ENCODE measurements at places on chromosomes 4 and X. TPM values are rescaled to one million over a fixed set of nuclear protein-coding genes. Genes with fewer than 3 reads are reported as not detected.

GRCh38 chr4:176123710-176124407, 58.2 kb downstream of the WDR17 start:
- peaks cover 6% of the 10 kb centered on the region for H3K27me3 ChIP-seq
- H3K4me3 ChIP-seq = no peak overlapping the region
- H3K27ac ChIP-seq = no peak overlapping the region
- H3K36me3 ChIP-seq = no peaks in the 10 kb centered on the region
- peaks cover 7% of the 10 kb centered on the region for H3K4me1 ChIP-seq
- no peak for DNase-seq

- peaks cover 29% of the 10 kb centered on the region for H3K36me3 ChIP-seq
- no peaks in the 10 kb centered on the region for H3K27me3 ChIP-seq
- no peak overlapping the region for H3K27ac ChIP-seq
- no peak overlapping the region for H3K4me3 ChIP-seq
- H3K4me1 ChIP-seq = peaks cover 19% of the 10 kb centered on the region
Observed at GRCh38 chrX:48580662-48581061, 6.4 kb downstream of the RBM3 start.

DNA sequence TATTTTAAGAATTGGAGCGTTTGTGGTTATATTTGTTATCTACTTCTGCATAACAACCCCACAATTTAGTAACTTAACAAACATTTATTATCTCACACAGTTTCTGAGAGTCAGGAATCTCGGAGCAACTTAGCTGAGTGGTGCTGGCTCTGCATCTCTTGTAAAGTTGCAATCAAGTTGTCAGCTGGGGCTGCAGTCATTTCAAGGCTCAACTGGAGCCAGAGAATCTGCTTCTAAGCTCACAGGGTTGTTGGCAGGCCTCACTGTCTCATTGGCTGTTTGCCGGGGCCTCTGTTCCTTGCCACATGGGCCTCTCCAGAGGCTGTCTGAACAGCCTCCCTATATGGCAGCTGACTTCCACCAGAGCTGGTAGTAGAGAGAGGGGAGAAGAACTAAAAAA, 281.2 kb upstream of the GNPDA2 start:
- no peak overlapping the region for H3K4me3 ChIP-seq
- no peak for DNase-seq
- no peaks in the 10 kb centered on the region for H3K36me3 ChIP-seq

DNA sequence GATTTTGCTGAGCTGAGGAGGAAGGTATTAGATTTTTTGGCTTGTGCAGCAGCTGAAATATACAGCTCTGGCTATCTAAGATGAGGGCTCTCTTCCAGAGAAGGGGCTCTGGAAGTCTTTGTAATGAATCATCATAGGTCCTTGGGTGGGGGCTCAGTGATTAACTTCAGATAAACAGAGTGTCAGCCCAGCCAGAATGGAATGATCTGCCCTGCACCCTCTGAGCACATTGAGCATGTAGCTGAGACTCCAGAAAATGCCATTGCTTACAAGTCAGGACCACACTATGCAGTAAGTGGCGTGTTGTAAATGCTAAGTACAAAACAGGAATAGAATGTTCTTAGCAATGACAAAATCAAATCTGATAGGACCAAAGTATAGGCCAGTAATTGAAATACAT, 836.0 kb downstream of the PDHA2 start:
- no peaks in the 10 kb centered on the region for H3K4me1 ChIP-seq
- H3K36me3 ChIP-seq = no peaks in the 10 kb centered on the region
- DNase-seq = no peak
- no peak overlapping the region for H3K27ac ChIP-seq

DNA sequence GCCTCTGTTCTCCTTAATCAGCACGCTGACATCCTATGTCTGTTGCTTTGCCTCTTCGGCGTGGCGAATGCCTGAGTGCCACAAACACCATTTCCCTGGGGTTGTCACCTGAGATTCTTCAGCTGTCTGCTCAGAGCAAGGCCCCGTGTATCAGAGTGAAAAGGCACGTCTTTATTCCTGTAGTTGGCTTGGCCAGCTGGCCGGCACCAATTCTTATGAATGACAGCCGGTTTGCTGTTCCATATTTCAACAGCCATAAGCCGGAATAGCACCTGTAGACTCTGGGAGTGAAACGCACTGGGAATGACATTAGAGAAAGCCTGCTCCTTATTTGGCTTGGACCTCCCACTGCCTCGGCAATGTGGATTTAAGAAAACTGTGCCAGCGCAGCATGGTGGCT, 89.3 kb downstream of the MGST2 start:
- H3K36me3 ChIP-seq = no peaks in the 10 kb centered on the region
- no peak overlapping the region for H3K4me3 ChIP-seq
- peaks cover 6% of the 10 kb centered on the region for H3K4me1 ChIP-seq
- peaks cover 13% of the 10 kb centered on the region for H3K27me3 ChIP-seq
- no peak overlapping the region for H3K27ac ChIP-seq

GRCh38 chr4:82373486-82373815, 340 bp downstream of the HNRNPD start:
- peaks cover 70% of the 10 kb centered on the region for H3K36me3 ChIP-seq
- peaks cover 43% of the 10 kb centered on the region for H3K4me1 ChIP-seq
- H3K27ac ChIP-seq = peak overlapping the region; percentile 100
- H3K4me3 ChIP-seq = peak overlapping the region; percentile 94
- DNase-seq = no peak

- H3K4me3 ChIP-seq = no peak overlapping the region
- no peaks in the 10 kb centered on the region for H3K27me3 ChIP-seq
- no peak for DNase-seq
- no peaks in the 10 kb centered on the region for H3K36me3 ChIP-seq
- H3K4me1 ChIP-seq = no peaks in the 10 kb centered on the region
Observed at GRCh38 chr4:66330125-66330524, 659.8 kb upstream of the EPHA5 start.

DNA sequence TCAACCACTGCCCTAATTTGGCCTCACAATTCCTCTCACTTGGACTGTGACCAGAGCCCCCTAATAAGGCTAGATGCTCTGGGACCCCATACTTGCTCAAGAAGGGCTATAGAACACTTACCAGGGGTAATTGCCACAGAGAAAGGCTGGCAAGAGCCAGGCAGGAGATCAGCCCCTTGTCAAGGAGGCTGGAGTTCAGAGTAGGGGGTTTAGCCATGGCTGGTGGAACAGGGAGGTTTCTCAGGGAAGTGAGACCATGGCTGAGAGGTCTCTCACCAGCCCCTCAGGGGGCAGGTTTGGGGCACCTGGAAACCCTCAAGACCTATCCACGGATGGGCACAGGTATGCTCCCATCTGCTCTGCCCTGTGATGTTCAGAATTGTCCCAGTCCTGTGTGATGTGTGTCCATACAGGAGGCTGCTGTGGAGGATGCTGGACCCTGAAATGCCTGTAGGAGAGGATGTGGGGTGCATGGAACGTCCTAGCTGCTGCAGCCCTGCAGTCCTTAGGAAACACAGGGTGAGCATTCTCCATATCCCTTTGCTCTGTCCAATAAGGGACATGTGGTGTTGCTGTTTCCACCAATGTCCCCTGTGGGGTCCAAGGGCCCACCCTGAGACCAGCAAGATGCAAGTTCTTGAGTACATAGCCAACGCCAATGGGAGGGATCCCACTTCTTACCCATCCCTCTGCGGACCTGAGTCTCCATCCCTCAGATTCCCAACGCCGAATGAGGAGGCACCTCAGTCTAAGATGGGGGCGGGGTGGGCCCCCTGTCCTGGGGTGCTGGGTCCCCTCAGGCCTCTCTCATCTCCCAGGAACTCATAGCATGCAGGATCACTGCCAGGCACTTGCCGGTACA, 16.4 kb upstream of the HSFX1 start:
- H3K36me3 ChIP-seq = no peaks in the 10 kb centered on the region
- peaks cover 10% of the 10 kb centered on the region for H3K27me3 ChIP-seq
- H3K4me1 ChIP-seq = no peaks in the 10 kb centered on the region
- DNase-seq = no peak
- no peak overlapping the region for H3K27ac ChIP-seq

DNA sequence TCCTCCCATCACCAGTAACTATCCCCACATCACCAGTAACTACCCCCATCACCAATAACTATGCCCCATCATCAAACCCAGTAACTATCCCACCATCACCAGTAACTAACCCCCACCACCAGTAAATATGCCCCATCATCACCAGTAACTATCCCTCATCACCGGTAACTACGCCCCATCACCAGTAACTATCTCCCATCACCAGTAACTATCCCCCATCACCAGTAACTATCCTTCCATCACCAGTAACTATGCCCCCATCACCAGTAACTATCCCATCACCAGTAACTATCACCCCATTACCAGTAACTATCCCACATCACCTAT, 2.9 kb downstream of the ASMTL start:
- peaks cover 35% of the 10 kb centered on the region for H3K4me1 ChIP-seq
- no peak overlapping the region for H3K27ac ChIP-seq
- H3K4me3 ChIP-seq = no peak overlapping the region
- DNase-seq = peak; percentile 23
- H3K36me3 ChIP-seq = peaks cover 48% of the 10 kb centered on the region

DNA sequence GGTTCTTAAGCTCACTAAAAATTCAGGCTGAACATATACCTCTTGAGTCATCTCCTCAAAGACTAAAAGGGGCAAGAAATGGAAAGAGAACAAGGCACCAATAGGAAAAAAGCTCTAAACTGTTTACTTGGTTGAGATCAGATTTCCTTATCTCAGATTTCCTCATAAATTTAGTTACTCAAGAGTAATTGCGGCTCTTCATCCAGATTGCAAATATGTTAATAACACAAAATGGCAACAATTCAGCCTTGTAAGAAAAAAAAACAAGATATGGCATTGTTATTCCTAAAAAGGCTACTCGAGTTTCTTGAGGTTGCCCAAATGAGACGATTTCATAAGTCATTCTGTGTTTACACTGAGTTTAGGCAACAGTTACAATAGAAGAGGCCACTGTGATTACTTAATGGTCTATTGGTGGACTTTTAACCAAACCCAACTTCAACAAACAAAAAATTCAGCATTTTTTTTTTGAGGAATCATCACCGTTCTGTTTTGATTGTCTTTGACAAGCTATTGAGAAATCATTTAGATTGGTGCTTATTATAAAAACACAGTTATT, 97.9 kb upstream of the PDHA1 start:
- no peaks in the 10 kb centered on the region for H3K27me3 ChIP-seq
- no peaks in the 10 kb centered on the region for H3K36me3 ChIP-seq
- no peak overlapping the region for H3K27ac ChIP-seq
- H3K4me1 ChIP-seq = no peaks in the 10 kb centered on the region
- no peak for DNase-seq

DNA sequence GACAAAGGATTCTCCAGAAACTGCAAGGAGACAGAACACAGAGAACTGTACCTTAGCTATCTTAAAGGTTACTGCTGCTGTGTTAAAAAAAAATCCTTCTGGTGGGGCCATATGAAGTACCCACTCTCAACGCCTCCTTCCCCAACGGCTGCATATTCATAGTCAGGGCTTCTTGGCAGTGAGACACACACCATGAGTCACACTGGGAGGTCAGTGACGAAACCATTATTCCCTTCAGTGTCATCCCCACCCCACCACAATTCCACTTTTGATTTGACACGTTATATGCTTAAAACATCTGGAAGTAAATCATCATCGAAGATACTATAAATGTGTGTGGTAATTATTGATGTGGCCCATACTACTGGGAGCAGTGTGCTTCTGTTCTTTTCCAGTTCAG, 271.5 kb downstream of the LDB2 start:
- no peak overlapping the region for H3K4me3 ChIP-seq
- H3K27me3 ChIP-seq = no peaks in the 10 kb centered on the region
- DNase-seq = no peak

GRCh38 chrX:77493677-77494553, 46.7 kb downstream of the FGF16 start:
- no peak overlapping the region for H3K4me3 ChIP-seq
- no peaks in the 10 kb centered on the region for H3K4me1 ChIP-seq
- no peak for DNase-seq
- no peak overlapping the region for H3K27ac ChIP-seq
- H3K27me3 ChIP-seq = peaks cover 17% of the 10 kb centered on the region

DNA sequence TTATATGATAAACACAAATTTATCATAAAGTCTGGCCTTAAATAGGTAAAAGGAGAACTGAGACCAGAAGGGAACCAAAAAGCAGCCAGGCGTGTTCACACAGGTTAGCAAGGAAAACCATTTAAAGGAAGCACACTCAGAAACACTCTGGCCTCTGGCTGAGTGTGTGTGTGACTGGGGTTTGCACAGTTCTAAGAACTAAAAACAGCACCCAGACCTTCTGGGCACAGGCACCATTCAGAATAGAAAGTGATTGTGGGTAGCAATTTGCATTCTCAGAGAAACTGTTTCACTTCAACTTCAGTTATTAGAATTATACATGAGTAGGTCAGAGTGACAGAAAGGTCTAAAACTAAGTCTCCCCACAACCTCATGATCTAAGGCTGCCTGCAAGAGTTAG, 10.0 kb downstream of the GPR82 start:
- peaks cover 8% of the 10 kb centered on the region for H3K36me3 ChIP-seq
- H3K27ac ChIP-seq = peak overlapping the region; percentile 86

DNA sequence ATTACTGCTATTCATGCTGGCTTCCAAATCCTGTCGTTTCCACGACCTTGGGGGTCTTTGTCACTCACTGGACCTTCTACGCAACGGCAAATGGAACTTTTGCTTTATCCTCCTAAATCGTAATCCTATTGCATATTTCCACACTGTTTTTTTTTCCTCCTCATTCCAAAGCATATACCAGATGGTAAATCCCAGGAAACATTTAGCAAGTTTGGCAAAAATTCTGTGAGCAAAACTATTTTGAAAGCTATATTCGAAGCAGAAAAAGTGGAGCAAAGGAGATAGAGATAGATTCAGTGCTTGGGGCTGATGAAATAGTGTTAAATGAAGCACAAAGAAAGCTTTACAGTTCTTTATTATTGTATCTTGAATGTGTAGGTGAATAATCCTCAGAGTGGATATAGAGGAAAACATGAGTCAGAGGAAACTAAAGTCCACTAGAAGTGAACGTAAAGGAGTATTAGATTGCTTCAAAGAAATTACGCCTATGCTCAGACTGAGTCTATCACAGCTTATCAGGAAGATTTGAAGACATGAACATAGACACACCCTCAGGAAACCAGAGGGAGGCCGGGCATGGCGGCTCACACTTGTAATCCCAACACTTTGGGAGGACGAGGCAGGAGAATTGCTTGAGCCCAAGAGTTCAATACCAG, 50.2 kb upstream of the FAM9A start:
- H3K27ac ChIP-seq = no peak overlapping the region
- H3K4me1 ChIP-seq = no peaks in the 10 kb centered on the region
- no peaks in the 10 kb centered on the region for H3K36me3 ChIP-seq
- H3K4me3 ChIP-seq = no peak overlapping the region
- DNase-seq = no peak

DNA sequence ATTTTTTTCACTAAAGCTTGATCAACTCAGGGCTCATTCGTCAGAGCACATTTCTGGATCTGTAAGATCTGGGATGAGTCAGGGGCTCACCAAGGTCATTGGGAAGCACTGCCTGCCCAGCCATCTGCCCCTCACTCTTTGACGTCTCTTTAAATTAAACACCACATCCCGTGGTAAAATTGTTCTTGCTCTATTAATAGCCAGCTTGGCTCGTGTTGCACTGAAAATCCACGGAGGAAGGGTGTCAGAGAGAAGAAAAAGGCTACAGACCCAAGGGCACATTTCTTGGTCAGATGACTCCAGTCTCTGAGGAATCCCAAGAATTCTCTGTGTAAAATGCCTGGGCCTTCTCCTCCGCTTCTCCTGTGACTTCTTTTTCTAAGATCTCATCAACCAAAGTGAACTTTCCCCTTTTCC, 45.7 kb upstream of the GATB start:
- H3K36me3 ChIP-seq = no peaks in the 10 kb centered on the region
- DNase-seq = no peak
- no peak overlapping the region for H3K27ac ChIP-seq
- no peak overlapping the region for H3K4me3 ChIP-seq
- H3K27me3 ChIP-seq = no peaks in the 10 kb centered on the region
- no peaks in the 10 kb centered on the region for H3K4me1 ChIP-seq

GRIA2 gene
- total RNA-seq = not detected

MAGEC1 gene
- total RNA-seq = not detected

SLC25A53 gene
- 9.6 TPM for total RNA-seq

ABCG2 gene
- total RNA-seq = 1.8 TPM

STK32B gene
- not detected for total RNA-seq

NONO gene
- 430 TPM for total RNA-seq

RS1 gene
- total RNA-seq = not detected

KLF8 gene
- 2.5 TPM for total RNA-seq
